ENCODE measurements at places on chromosomes 11 and 22.
A peak's percentile ranks its signal among the peaks of the same experiment; 100 is the strongest.

DNA sequence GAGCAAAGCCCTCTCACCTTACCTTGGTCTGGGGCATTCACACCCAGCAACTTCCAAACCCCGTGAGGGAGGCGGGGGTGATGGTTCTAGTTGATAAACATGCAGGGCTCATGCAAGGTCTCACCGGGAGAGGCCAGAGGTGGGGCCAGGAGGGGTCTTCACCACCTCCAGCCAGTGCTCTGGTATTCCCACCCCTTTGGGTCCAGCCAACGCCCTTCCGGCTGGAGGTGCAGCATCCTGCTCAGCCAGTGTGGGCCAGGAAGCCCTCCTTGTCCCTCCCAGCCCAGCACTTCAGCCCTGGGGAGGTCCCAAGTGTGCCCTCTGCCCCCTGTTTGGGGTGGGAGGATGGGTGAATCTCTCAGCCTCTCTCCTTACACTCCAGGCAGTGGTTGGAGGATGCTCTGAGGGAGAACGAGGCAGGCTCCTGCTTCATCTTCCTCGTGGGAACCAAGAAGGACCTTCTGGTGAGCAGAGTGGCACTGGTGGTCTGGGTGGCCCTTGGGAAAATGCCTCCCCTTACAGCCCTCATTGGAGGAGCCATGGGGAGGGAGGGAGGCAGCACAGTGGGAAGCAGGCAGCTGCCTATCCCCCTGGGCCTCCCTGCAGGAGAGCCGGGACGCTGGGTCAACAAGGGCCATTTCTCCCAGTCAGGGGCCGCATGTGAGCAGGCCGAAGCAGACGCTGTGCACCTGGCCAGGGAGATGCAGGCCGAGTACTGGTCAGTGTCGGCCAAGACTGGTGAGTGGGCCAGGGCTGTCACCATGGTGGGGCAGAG is 13.4 kb downstream of the RAB36 start:
- DNase-seq, result no peak

- peak; percentile 74 for DNase-seq
Measured at GRCh38 chr11:126416542-126417090, 61.1 kb downstream of the ST3GAL4 start.

DNA sequence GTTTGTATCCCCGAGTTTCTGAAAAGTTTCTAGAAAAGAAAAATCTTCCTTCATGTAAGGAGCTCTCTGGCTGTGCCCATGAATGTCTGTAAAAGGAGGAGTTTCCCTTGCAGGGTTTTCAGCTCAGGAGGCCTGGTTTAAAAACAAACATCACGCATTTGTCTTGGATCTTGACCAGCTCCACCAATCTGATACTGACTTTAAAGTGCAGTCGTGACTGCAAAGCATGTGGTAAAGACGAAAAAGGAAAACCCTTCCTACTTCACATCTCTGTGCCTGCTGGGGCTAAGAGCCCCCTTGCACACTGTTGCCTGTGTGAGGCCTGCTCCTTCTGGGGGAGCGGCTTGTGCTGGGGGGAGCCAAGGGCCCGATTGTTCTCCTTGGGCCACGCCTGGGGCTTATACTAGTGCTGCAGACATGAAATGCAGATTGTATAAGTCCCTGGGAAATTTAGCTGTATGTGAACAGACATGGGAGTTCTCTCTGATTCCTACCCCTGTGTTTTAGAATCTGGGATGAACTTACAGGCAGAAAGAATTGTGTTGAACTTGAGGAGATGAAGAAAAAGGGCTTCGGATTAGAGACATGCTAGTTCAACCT is 62.1 kb downstream of the ADAMTS15 start:
- no peak for DNase-seq

GRCh38 chr11:34425867-34426266 is 12.9 kb upstream of the CAT start:
- DNase-seq, result no peak

DNA sequence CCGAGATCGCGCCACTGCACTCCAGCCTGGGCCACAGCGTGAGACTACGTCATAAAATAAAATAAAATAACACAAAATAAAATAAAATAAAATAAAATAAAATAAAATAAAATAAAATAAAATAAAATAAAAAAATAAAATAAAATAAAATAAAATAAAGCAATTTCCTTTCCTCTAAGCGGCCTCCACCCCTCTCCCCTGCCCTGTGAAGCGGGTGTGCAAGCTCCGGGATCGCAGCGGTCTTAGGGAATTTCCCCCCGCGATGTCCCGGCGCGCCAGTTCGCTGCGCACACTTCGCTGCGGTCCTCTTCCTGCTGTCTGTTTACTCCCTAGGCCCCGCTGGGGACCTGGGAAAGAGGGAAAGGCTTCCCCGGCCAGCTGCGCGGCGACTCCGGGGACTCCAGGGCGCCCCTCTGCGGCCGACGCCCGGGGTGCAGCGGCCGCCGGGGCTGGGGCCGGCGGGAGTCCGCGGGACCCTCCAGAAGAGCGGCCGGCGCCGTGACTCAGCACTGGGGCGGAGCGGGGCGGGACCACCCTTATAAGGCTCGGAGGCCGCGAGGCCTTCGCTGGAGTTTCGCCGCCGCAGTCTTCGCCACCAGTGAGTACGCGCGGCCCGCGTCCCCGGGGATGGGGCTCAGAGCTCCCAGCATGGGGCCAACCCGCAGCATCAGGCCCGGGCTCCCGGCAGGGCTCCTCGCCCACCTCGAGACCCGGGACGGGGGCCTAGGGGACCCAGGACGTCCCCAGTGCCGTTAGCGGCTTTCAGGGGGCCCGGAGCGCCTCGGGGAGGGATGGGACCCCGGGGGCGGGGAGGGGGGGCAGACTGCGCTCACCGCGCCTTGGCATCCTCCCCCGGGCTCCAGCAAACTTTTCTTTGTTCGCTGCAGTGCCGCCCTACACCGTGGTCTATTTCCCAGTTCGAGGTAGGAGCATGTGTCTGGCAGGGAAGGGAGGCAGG is at the start of gene GSTP1:
Gene GSTP1 (plus strand): TSS at position 566 of the 958 bp plus-strand sequence. CDS start 32 bp downstream, at position 598.
- no peak for DNase-seq

DNA sequence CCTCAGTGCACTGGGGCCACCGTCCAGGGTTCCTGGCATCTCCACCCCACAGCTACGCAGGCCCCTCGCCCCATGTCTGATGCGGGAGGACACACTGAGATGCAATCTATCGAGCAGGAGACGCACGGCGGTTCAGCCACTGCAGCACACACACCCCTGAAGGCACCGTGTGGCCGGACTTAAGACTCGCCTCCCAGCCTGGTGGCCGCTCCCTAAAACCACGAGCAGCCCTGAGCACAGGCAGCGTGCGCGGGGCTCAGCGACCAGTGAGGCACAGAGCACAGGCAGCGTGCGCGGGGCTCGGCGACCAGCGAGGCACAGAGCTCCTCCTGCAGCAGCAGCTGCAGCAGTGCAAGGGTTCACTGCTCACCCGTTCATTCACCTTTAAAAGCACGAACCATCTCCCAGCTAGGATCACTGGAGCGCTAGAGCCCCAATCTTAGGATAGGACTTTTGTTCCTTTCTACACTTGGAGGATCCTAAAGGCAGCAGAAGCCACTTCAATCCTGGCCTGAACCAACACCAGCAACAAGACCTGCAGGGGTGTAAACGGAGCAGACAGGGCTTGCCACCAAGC is 31.4 kb downstream of the TOLLIP start:
- DNase-seq, result no peak

GRCh38 chr11:58934945-58935513 is 4.3 kb upstream of the GLYATL1 start:
- no peak for DNase-seq

DNA sequence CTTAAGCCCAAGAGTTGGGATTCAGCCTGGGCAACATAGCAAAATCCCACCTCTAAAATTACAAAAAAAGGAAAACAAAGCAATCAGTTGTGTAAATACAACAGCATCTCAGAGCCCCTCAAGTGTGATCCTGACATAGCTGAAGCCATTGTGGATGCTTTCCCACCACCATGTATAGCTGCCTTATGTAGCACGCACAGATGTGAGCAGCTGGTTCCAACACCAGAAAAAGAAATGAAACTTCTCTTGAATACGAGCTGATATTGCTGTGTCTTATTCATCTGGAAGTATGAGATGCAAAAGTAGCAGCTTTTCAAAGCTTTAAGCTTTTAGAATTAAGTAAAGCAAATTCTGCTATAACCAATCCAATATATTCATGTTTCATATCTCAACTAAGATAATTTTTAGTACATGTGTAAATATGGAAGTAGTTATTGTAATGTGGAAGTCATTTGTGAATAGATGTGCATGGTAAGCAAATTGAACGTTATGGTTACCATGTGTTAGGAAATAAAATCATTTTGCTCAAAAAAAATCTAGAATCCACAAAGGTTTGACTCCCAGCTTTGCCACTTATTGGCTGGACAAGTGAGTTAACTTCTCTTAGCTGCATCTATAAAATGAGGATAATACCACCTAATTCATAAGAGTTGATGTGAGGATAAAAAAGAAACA is 63.2 kb downstream of the SGSM3 start:
- no peak for DNase-seq

DNA sequence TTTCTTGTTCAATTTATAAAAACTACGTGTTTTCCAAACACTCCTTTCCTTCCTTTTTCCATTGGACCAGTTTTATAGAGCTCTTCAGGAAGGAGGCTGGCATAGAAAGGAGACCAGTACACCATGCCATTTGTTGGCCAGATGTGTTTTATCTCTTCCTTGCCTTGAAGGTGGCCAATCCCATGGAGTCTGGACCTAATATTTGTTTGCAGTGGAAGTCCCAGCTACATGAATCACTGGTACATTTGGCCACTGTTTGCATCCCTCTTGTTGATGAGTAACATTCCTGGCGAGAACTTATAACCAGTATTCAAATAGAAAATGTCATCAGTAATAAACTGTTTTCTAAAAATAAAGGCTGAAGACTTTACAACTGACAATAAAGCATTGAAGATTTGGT is 110.2 kb downstream of the ANO3 start:
- no peak for DNase-seq

GRCh38 chr11:64861227-64861975 is 16.9 kb upstream of the CDC42BPG start:
- DNase-seq, result no peak

- DNase-seq, result no peak
Measured at GRCh38 chr22:37619991-37620390, 11.4 kb downstream of the GGA1 start.

GRCh38 chr11:12617632-12618031 is 56.6 kb upstream of the TEAD1 start:
- DNase-seq, result no peak

DNA sequence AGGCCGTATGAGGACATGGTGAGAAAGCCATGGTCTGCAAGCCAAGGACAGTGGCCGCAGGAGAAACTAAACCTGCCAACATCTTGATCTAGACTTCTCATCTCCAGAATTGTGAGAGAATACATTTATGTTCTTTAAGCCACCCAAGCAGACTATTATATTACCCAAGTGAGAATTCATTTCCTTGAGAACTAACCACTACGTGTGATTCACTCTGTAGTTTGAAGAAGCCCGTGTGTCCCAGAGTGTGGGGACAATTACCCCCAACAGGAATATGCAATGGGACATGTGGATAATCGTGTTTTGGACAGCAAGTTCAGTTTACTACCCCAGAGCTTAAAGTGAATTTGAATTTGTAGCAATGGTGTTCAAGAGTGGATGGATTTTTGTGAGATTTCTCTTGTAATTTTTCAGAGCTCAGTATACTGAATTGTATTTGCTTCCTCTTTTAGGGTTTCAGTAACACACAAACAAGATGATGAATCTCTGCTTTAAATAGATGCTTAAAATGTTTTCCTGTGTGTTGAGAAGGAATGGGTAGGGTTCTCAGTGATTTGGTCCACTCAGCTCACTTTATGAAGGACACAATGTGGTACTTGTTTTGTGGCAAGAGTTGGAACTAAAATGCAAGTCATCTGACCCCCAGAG is 100.0 kb upstream of the ARHGAP20 start:
- no peak for DNase-seq

DNA sequence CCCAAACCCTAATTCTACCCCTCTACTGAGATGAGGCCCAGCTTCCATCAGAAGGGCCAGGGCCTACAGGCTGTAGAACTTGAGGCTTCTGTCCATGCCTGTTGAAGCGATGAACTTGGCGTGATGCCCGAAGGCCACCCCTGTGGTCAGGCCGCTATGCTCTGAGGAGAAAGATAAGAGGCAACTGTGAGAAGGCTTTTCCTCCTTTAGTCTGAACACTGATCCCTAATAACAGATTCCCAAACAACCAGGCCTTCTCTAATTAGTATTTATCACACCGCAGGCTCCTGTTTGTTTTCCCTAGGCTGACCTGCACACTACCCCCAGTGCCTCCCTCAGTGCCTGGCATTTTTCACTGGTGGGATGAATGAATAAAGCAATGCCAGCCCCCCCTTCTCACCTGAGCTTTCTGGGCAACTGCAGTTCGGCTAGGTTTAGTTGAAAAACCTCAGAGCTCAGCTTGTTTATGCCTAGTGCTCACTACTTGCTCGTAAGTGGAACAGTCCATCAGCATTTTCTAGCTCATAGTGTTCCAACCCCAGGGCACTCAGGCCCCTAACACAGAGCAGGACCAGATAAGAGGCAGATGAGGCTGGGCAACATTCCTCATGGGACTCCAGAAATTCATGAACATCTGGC is 15.2 kb downstream of the PRPF19 start:
- no peak for DNase-seq

GRCh38 chr22:48299124-48299523 is 1528.5 kb downstream of the BRD1 start:
- DNase-seq, result no peak
